ENCODE measurements at places on chromosomes 11 and 22. TPM values are rescaled to one million over a fixed set of nuclear protein-coding genes. Genes with fewer than 3 reads are reported as not detected.

GRCh38 chr11:129414144-129414872 lies 38.7 kb downstream of the BARX2 start:
- DNase-seq, result no peak

- DNase-seq, result no peak
These were observed 19.5 kb upstream of the SIK3 start for GRCh38 chr11:117117681-117118080.

DNA sequence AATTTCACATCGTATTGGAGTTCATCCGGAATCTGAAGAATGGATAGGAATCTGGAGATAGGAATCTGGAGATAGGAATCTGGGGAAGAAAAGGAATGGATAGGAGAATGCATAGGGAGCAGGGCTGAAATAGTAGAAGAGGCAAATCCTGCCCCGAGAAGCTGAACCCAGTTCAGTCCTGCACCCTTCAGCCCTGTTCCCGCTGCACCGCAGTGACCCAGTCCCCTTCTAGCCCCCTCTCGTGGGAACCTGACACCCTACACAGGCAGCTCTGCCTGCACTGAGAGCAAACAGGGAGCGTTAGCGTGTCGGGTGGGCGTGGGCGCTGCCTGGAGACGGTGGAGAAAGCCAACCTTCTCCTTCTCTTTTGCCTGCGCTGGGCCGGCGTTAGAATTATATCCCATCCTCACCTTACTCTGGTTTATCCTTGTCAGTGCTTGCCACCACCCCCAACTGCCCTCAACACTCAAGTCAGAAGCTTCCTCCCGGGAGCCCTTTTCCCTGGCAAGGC lies 1.0 kb upstream of the CCKBR start:
- no peak for DNase-seq

GRCh38 chr22:28898233-28898629 lies 14.9 kb downstream of the ZNRF3 start:
- no peak for DNase-seq

DNA sequence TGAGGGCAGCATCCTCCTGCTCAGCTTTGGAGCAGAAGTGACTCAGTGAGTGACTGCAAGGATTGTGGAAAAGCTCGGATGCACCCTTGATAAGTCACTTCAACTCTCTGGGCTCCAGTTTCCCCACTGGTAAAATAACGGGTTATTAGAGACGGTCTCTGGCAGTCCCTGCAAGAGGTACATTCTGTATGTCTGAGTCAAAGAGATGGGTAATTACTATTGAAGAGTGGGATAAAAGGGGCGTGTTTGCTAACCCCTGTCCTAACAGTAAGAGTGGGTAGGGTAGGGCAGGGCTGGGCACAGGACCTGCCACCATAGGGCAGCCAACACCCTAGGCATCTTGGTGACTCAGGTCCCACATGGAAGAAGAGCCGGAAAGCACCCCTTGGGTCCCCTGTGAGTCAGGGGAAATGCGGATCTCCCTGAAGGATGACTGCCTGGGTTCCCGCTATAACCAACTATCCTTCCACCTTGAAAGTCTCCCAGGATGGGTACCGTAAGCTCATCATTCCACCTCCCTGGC lies 7.3 kb upstream of the AHNAK start:
- no peak for DNase-seq

DNA sequence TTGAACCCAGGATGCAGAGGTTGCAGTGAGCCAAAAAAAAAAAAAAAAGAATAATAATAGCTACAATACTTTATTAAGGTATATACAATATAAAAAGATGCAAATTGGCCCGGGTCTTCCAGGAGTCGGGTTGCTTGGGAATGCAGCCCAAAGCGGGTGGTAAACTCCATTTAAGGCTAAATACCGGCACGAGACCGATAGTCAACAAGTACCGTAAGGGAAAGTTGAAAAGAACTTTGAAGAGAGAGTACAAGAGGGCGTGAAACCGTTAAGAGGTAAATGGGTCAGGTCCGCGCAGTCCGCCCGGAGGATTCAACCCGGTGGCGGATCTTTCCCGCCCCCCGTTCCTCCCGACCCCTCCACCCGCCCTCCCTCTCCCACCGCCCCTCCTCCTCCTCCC lies 143.3 kb downstream of the DLG2 start:
- DNase-seq, result no peak

The CPT1B gene
- 184 TPM for total RNA-seq

The SCGB1C1 gene
- total RNA-seq, result not detected
